ENCODE measurements at places on chromosomes 11 and 22.

- DNase-seq: peak; percentile 93
These were observed 17.8 kb upstream of the TMPRSS13 start for GRCh38 chr11:117946842-117947526.

DNA sequence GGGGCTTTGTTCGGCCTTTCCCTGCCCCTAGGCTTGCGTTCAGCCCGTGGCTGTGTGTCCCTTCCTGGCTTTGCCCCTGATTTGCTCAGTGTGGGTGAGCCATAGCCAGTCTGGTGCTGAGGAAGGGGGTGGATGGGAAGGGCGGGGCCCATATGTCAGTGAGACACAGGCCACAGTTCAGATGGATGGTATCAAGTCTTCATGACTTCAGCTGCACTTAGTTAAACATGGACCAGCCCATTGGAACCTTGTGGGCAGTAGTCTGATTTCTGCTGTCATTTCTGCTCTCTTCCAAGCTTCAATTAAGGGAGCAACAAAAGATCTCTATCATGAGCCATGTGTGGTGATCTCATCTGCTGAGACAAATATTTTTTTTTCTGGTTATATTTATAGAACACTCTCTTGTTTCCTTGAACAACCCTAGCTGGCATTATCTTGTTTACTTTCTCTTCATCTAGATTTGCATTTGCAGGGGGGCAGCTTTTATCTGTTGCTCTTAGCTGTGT lies 21.6 kb upstream of the PEX26 start:
- no peak for DNase-seq

DNA sequence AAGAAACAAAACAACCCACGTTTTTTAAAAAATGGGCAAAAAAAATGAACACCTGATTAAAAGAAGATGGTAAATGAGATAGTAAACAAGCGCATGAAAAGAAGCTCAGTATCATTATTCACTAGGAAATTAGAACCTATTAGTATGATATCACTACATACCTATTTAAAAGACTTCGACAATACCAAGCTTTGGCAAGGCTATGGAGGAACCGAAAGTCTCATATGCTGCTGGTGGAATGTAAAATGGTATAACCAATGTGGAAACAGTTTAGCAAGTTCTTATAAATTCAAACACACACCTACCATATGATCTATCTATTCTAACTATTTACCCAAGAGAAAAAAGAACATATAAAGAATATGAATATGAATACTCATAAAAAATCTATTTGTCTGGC lies 143.8 kb downstream of the APOL5 start:
- no peak for DNase-seq

DNA sequence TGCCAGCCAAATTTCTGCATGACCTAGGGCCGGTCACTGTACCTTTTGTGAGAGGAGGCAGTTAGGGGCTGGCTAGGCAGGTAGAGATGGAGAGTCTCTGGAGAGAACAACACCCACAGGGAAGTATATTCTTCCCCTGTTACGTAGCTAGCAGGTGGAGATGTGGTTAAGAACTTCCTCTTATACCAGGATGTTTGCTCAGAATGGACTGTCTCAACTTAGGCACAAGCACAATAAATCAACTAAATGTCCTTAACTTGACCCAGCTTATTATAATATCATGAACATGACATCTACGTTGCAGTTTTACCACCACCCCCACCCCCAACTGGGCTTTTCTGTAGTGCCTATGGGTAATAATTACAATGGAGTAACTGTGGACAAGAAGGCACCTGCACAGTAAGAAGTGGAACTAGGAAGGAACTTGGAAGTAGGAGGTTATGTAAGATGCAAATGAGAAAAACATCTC lies 60.7 kb upstream of the MPEG1 start:
- no peak for DNase-seq

GRCh38 chr11:78262691-78263090 lies 74.0 kb downstream of the USP35 start:
- DNase-seq: no peak

GRCh38 chr11:257766-258493 lies 20.3 kb upstream of the NLRP6 start:
- no peak for DNase-seq

GRCh38 chr11:32297611-32298011 lies 137.7 kb downstream of the WT1 start:
- DNase-seq: peak; percentile 29

DNA sequence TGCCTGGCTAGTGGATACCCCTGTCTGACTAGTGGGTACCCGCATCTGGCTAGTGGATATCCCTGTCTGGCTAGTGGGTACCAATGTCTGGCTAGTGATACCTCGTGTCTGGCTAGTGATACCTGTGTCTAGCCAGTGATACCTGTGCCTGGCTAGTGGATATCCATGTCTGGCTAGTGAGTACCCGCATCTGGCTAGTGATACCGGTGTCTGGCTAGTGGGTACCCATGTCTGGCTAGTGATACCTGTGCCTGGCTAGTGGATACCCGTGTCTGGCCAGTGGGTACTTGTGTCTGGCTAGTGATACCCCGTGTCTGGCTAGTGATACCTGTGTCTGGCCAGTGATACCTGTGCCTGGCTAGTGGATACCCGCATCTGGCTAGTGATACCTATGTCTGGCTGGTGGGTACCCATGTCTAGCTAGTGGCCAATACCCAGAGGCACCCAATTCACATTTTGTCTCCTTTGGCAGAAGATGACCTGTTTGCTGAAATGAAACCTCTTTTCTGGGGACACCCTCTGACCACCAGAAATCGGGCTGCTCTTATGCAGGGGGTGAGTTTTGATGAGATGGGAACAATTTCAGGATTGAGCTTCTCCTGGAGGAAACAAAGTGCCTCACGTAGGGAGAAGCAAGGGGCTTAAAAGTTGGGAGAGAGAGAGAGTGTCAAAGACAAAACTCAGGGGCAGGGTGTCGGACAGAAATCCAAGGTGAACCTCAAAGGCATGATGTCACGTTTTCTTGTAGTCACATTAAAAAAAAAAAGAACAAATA lies 63.4 kb downstream of the SMIM38 start:
- no peak for DNase-seq

DNA sequence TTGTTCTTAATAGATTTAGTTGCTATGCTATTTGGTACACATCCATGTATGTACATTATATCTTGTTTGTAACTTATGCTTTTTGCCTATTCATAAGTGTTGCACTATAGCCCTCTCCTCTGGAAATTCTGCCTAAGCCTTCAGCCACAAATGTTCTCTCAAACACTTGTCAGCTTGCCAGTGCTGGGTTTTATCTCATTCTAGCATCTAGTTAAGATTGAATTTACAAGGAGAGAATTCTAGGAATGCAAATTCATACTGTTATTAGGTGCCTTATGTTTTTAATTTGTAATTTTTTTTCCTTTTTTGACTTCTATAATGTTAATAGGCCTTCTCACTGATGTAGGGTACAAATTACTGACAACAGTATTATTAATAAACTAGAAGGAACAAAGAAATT lies 14.6 kb upstream of the CTSC start:
- DNase-seq: no peak

GRCh38 chr11:18088366-18088765 lies 17.5 kb downstream of the SAAL1 start:
- DNase-seq: no peak

- DNase-seq: no peak
These were observed 3.5 kb upstream of the IFITM3 start for GRCh38 chr11:324156-324555.

GRCh38 chr11:62391642-62392425 lies 27.0 kb upstream of the SCGB1A1 start:
- no peak for DNase-seq

DNA sequence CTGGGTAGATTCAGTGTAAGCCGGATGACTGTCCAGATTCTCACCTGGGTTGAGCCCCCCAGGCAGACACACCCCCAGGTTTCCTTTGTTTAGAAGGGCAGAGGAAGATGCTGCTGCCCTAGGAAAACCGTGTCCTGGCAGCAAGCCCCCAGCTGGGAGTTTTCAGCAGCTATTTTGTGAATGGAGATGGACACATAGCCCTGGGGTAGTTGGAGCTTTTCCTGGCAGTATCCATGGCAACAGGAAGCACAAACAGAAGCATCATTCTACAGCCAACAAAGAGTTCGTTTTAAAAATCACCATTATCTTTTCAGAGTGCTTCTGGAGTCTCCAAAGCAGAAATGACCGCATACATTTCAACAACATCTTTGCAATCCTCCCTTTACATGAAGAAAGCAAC lies 245.5 kb downstream of the BRD1 start:
- no peak for DNase-seq

DNA sequence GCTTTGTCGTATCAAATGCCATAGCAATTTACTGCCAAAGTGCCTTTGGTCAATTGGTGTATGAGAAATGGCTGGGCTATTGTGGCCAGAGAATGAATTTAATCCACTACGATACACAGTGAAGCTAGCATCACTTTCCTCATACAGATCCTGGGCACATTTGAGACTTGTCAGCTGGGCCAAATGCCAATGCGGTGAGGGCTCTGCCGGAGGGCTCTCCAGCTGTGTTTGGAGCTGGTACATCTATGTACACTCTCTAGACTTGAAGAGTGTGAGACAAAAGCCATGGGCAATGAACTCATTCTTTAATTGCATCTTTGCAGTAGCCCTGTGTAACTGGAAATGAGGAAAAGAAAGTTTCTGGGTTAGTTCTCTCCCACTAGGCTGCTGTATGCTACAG lies 1052.9 kb downstream of the NTM start:
- DNase-seq: no peak

- no peak for DNase-seq
These were observed 11.3 kb downstream of the ABTB2 start for GRCh38 chr11:34346551-34346950.

GRCh38 chr22:30398685-30399680 lies 2.2 kb downstream of the SEC14L2 start:
- no peak for DNase-seq

- DNase-seq: no peak
These were observed 303.5 kb downstream of the TBC1D22A start for GRCh38 chr22:47065756-47066615.
